CD4-positive, alpha-beta memory T cell (primary cell): ENCODE measurements at places on chromosomes 11 and 22. TPM values are rescaled to one million over a fixed set of nuclear protein-coding genes. Genes with fewer than 3 reads are reported as not detected.

The RTN4R gene
- 2.1 TPM for total RNA-seq

The DGCR6 gene
- 7.2 TPM for total RNA-seq

DNA sequence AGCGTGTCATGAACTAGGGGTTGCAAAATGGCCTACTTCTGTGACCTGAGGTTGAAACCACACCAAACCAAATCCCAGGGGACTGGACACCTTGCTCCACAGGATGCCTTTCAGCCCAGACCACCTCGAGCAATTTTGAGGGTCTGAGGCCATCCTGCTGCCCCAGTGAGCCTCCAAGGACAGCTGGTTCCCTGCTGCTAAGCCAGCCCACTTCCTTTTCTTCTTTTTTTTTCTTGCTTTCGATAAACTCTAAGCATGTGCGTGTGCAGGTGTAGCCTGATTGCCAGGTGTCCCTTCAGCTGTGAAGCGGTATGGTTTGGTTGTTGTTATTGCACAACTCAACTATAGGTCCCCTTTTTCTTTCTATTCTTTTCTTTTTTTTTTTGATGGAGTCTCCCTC, 2.7 kb downstream of the CRYBB1 start:
- no peaks in the 10 kb centered on the region for H3K27me3 ChIP-seq
- H3K4me3 ChIP-seq, result no peak overlapping the region
- no peak for DNase-seq
- no peak overlapping the region for H3K27ac ChIP-seq
- H3K4me1 ChIP-seq, result peaks cover 10% of the 10 kb centered on the region

- peak overlapping the region; percentile 67 for H3K27ac ChIP-seq
- no peaks in the 10 kb centered on the region for H3K27me3 ChIP-seq
- DNase-seq, result peak; percentile 82
- H3K4me1 ChIP-seq, result peaks cover 24% of the 10 kb centered on the region
- H3K4me3 ChIP-seq, result peak overlapping the region; percentile 54
- H3K36me3 ChIP-seq, result no peaks in the 10 kb centered on the region
Measured at GRCh38 chr11:118610773-118611432, 3.5 kb downstream of the PHLDB1 start.

DNA sequence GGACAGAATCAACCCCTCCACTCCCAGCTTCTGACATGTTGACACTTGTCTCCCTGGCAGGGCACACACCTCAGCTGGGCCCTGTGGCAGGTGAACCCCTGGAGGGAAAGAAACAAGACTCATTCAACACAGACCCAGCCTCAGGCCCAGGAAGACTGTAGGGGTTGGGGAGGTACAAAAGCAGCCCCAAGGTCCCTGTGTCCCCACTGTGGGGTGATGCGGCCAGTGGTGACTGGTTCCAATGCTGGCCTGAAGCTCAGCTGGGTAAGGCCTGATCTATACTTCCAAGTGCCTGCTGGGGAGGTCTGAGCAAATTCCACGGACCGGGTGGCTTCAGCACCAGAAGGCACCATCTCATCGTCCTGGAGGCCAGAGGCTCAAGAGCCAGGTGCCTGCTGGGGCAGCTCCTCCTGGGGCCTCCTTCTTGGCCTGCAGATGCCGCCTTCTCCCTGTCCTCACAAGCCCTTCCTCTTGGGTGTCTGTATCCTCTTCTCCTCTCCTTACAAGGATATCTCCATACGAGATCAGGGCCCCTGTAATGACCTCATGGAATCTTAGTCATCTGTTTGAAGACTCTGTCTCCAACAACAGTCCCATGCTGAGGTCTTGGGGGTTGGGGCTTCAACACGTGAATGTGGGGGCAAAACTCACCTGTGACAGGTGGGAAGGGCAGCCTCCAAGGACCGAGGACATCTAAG, 1492.1 kb downstream of the BRD1 start:
- no peaks in the 10 kb centered on the region for H3K27me3 ChIP-seq
- no peak overlapping the region for H3K4me3 ChIP-seq
- H3K27ac ChIP-seq, result no peak overlapping the region
- DNase-seq, result no peak
- no peaks in the 10 kb centered on the region for H3K36me3 ChIP-seq

GRCh38 chr11:93659841-93660240, 1.6 kb upstream of the CEP295 start:
- no peaks in the 10 kb centered on the region for H3K27me3 ChIP-seq
- H3K36me3 ChIP-seq, result no peaks in the 10 kb centered on the region
- no peak overlapping the region for H3K4me3 ChIP-seq
- H3K4me1 ChIP-seq, result peaks cover 18% of the 10 kb centered on the region
